ENCODE measurements at places on chromosomes 12 and 14. TPM values are rescaled to one million over a fixed set of nuclear protein-coding genes. Genes with fewer than 3 reads are reported as not detected.

The ANO4 gene
- total RNA-seq, result 41.3 TPM

DNA sequence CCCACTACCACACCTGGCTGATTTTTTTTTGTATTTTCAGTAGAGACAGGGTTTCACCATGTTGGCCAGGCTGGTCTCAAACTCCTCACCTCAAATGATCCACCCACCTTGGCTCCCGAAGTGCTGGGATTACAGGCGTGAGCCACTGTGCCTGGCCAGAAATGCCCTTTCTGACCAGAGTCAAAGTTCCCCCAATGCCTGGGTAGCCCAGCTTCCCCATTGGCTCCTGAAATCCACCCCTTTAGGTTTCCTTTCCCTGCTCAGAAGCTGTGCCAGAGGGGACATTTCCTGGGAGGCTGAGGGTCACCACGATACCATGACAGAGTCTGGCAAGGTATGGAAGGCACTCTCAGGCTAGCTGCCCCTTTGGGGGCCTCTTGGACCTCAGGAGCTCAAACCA is 3.5 kb downstream of the GSTZ1 start:
- peaks cover 16% of the 10 kb centered on the region for H3K4me1 ChIP-seq
- H3K36me3 ChIP-seq, result no peaks in the 10 kb centered on the region
- H3K4me3 ChIP-seq, result no peak overlapping the region
- no peak for DNase-seq
- H3K27me3 ChIP-seq, result no peaks in the 10 kb centered on the region

DNA sequence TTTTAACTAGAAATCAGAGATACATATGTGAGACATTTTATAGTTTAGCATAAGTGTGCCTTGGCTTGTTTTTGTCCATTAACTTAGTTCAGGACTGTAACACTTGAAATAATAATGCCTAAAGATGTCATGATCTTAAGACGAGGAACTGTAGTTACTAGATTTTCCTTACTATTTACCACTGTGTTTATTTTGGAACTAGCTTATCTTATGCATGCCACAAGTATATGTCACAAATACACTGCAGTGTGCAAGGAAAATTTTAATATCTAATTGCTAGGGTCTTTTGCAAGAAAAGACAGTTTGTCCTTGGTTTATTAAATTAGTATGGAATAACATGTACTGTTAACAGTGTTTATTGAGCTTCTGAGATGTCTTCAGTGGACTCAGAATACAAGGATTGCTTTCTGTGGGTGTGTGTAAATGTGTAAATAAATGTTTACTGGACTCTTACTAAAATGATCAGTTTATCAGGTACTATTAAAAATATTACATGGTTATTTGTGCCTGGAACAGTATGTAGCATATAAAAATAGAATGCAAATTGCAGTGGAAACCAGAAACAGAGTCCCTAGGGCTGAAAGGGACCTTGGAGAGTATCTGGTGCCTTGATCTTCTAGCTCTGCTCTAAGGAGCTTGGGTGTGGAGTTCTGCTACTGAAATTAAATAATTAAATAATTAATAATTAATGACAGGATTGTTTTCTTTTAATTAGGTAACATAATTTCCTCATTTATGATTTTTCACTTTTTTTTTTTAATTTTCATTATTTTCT is 58.1 kb downstream of the FGD4 start:
- H3K27me3 ChIP-seq, result no peaks in the 10 kb centered on the region
- H3K4me3 ChIP-seq, result no peak overlapping the region
- no peaks in the 10 kb centered on the region for H3K36me3 ChIP-seq
- H3K27ac ChIP-seq, result no peak overlapping the region

DNA sequence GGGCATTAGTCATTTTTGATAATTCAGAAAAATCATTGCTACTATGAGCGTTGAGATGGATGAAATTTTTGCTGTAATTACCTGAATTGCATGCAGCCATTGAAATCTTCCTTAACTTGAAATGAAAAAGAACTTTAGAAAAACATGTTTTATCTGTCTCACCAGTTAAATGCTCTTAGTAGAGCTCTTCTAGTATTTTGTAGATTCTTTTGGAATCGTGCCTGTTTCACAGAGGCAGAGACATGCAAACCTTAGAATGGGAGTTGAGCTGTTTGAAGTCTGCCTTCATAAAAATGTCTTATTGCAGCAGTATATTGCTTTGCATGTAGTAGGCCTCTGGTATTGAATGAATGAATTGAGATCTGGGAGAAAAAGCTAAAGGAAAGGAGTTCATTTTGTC is 4.2 kb downstream of the PEX5 start:
- H3K27ac ChIP-seq, result no peak overlapping the region
- H3K27me3 ChIP-seq, result no peaks in the 10 kb centered on the region
- peaks cover 15% of the 10 kb centered on the region for H3K4me1 ChIP-seq
- DNase-seq, result no peak
- no peak overlapping the region for H3K4me3 ChIP-seq

- H3K4me3 ChIP-seq, result no peak overlapping the region
- no peak for DNase-seq
- no peaks in the 10 kb centered on the region for H3K36me3 ChIP-seq
- H3K27ac ChIP-seq, result no peak overlapping the region
Measured at GRCh38 chr12:51924551-51925319, 17.4 kb downstream of the ACVRL1 start.

Measured in astrocyte (in vitro differentiated cells and primary cell).